Stimulated activated CD4-positive, alpha-beta T cell treated with anti-CD3 and anti-CD28 coated beads, Interleukin-1b, Interleukin-23, amount 100 ng/mL, for 1 hour (primary cell): ENCODE measurements at places on chromosomes 12 and 14.

GRCh38 chr14:94979891-94980290 is 177.4 kb downstream of the DICER1 start:
- DNase-seq, result no peak

DNA sequence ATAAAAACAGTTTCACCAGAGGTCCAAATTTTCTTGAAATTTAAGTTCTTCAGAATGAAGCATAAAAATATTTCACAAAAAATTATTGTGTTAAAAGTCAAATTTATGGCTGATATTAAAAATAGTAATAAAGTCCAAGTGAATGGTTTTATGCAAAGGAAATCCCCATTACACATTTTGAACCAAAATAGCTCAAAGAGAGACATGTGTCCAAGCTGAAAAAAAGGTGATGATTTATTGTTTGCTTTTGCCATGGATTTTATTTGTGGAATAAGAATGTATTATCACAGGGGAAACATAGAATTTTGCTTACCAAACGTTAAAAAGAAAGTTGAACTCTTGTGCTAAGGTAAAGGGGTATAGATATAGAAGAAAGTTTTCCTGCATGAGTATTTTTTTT is 4.6 kb downstream of the FOXG1 start:
- DNase-seq, result no peak

- no peak for DNase-seq
These were observed 55.2 kb downstream of the FBXL14 start for GRCh38 chr12:1539135-1539534.

- no peak for DNase-seq
These were observed 47.5 kb downstream of the NT5DC3 start for GRCh38 chr12:103793512-103794045.

DNA sequence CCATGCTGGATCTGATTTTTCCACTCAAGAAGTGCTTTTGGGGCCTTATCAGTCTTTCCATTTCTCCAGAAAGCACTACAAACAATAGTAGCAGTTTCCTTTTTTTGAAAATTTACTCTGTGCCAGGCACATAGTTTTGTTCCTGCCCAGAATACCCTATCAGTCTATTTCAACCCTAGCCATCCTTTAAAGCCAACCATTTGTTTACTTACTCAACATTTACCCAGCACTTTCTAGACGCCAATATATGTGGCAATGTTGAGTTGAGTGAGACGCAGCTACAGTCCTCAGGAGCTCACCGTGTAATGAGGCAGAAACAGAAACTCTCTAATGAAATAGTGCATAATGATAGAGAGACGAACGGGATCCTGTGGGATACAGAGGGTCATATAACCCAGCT is 32.9 kb upstream of the CHST11 start:
- no peak for DNase-seq

GRCh38 chr12:121990692-121991603 is 30.7 kb upstream of the BCL7A start:
- no peak for DNase-seq

GRCh38 chr12:40106202-40106533 is 287 bp upstream of the SLC2A13 start:
- DNase-seq, result no peak

DNA sequence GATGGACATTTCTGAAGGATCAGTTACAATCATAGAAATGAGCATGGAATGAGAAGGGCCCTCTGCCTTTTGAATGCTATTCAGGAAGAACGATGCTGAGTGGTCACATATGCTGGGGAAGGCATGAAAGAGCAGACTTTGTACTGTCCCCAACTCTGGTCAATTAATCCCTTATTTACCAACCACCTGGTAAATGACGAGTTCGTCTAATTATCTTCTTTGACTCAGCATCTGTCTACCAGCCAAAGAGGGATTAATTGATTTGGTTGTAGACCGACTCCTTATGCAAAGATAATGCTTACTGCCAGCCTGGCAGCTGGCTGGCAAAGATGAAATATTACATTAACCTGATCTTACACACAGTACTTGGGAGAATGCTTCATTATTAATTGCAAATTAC is 152.2 kb downstream of the CHST11 start:
- DNase-seq, result no peak

DNA sequence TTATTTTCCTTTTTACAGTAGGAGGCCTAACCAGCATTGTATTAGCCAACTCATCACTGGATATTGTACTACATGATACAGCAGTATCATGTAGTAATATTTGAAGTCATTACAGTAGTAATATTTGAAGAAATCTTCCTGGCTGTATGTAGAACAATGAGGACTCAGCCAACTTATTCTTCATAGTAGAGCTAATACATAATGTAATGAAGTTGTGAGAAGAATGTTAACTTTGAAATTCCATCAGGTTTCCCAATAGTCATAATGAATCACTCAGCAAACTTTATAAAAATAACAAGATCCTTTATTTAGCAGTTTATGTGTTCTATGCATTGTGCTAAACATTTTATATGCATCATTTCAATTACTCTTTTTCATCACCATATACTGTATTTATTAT is 61.8 kb downstream of the LRRK2 start:
- no peak for DNase-seq

GRCh38 chr12:5546616-5547015 is 114.7 kb downstream of the NTF3 start:
- DNase-seq, result no peak

GRCh38 chr14:49977126-49977841 is 84.4 kb downstream of the ARF6 start:
- no peak for DNase-seq

- DNase-seq, result no peak
These were observed 81.1 kb upstream of the ST8SIA1 start for GRCh38 chr12:22415342-22416309.

DNA sequence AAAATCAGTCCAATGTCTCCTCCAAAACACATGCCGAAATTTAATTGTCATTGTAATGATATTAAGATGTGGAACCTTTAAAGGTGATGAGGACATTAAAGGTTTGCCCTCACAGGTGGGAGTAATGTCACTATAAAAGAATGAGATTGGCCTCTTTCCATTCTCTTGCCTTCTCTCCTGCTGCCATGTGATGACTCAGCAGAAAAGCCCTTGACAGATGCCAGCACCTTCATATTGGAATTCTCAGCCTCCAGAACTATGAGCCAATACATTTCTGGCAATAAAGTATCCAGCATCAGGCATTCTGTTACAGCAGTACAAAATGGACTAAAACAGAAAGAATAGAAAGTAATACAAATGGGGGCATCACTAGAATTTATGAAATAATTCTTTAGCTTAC is 609.7 kb downstream of the SLC16A7 start:
- DNase-seq, result no peak

- DNase-seq, result no peak
These were observed 209.7 kb downstream of the BCAT1 start for GRCh38 chr12:24739106-24739779.

- no peak for DNase-seq
These were observed 54.5 kb downstream of the C12orf75 start for GRCh38 chr12:105384916-105385535.

DNA sequence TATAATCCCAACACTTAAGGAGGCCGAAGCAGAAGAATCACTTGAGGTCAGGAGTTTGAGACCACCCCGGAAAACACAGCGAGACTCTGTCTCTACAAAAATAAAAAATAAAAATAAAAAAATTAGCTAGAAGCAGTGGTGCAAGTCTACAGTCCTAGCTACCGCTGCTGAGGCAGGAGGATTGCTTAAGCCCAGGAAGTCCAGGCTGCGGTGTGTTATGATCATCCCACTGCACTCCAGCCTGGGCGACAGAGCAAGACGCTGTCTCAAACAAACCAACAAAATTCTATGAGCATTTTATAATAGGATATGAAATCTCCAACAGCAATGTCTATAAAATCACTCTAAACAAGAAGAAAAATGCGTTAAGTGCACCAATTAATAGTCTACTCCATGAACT is 75.3 kb downstream of the PPP1R12A start:
- DNase-seq, result no peak

GRCh38 chr12:115109863-115110262 is 425.9 kb upstream of the TBX3 start:
- DNase-seq, result no peak

DNA sequence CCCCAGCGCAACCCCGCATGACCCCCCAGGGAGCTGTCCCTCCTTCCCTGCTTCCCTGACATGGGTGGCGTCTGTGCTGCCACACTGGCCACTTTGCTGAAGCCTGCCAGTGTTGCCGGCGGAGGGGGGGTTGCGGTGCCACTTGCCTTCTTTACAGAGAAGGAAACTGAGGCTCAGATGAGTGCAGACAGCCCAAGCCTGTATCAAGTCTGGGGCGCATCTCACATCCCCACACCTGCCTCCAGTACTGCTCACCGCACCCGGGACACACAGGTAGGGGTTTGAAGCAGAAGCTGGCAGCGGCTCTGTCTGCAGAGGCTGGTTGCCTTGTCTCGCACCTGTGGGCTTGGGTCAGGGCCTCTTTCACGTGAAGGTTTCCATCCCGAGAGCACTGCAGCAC is 104.7 kb upstream of the RTL1 start:
- no peak for DNase-seq

- DNase-seq, result no peak
These were observed 52.5 kb downstream of the C12orf75 start for GRCh38 chr12:105382771-105383622.

GRCh38 chr14:62673014-62673755 is 372.1 kb downstream of the KCNH5 start:
- DNase-seq, result no peak

DNA sequence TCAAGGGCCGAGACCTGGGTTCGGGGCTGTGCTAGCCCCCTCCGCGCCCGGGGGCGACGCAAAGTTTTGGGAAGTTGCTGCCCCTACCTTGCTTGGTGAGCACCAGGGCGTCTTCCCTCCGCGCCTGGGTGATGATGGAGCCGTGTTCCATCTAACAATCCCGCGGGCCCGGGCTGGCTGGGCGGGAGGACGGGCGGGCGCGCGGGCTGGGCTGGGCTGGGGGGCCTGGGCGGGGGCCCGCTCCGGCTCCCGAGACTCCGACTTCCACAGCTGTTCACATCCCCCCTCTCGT is 298 bp downstream of the CTDSP2 start:
- no peak for DNase-seq

GRCh38 chr12:119742700-119743099 is 74.8 kb downstream of the PRKAB1 start:
- no peak for DNase-seq

DNA sequence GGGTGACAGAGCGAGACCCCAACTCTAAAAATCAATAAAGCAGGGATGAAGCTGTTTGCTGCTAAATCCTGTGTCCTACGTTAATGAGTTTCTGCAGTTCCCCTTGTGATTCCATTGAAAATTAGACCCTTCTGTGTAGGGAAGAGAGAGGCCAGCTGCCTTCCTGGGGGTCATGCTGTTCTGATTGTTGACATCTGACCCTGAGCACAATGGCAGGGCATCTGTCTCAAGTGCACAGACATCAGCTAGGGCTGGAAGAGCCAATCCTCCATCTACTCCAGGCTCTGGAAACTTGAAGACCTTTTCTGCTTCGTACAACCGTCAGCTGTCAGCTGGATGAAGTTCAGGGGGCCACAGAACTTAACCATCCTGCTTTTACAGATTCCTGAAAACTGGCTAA is 10.1 kb downstream of the FBXL14 start:
- DNase-seq, result no peak

DNA sequence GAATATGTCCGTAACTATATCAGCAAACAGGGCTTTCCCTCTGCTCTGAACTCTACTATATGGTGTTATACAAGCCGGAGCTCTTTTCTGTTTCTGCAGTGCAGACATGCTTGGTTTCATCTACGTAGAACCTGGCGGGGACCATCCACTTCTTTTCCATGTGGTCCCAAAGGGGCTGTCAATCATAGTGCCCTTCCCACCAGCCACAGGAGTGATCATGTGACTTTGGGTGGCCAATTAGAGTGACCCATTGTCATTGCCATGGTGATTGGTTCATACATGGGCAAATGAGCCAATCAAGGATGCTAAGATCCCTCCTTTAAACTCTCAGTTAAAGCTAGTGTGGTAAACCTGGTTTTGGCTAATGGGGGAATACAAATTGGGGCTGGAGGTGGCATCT is 281.3 kb downstream of the TMEM132D start:
- no peak for DNase-seq

DNA sequence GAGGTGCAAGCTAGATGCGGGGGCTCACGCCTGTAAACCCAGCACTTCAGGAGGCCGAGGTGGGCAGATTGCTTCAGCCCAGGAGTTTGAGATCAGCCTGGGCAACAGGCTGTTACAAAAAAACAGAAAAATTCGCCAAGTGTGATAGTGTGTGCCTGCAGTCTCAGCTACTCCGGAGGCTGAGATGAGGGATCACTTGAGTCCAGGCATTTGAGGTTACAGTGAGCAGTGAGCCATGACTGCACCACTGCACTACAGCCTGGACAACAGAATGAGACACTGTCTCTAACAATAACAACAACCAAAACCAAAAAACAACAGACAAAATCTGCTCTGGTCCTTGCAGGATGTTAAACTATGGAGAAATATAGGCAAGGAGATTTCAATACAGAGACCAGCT is 13.9 kb downstream of the BTBD7 start:
- no peak for DNase-seq
